ENCODE measurements at places on chromosomes 4 and X.

- no peak for DNase-seq
Measured at GRCh38 chr4:168930413-168931196, 79.5 kb downstream of the CBR4 start.

GRCh38 chr4:18938343-18939099 is 917.0 kb upstream of the LCORL start:
- DNase-seq = no peak

GRCh38 chr4:151407466-151408379 is 1.3 kb upstream of the FHIP1A start:
- peak; percentile 29 for DNase-seq

DNA sequence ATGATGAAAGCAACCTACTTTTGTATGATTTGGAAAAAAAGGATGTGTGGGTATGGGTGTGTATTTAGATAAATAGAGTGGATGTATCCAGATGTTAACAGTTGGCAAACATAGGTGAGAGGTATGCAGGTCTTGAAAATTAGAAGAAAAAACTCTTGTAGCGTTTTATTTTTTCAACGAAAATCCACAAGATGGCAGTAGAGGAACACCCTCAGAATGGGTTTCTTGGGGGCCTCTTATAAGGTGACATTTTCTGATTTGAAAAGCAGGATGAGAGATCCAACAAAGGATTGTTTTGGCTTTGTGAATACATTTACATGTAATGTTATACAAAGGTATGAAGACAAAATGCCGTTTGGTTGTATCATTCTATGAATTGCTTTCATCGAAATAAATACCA is 68.3 kb downstream of the FMR1NB start:
- peak; percentile 3 for DNase-seq

GRCh38 chrX:103932133-103932532 is 30.3 kb upstream of the TMSB15B start:
- DNase-seq = no peak

GRCh38 chr4:163556177-163556576 is 61.7 kb downstream of the TMA16 start:
- no peak for DNase-seq

GRCh38 chrX:47958761-47959342 is 44.9 kb downstream of the ZNF182 start:
- no peak for DNase-seq

- no peak for DNase-seq
Measured at GRCh38 chr4:80422727-80423404, 87.3 kb downstream of the CFAP299 start.

DNA sequence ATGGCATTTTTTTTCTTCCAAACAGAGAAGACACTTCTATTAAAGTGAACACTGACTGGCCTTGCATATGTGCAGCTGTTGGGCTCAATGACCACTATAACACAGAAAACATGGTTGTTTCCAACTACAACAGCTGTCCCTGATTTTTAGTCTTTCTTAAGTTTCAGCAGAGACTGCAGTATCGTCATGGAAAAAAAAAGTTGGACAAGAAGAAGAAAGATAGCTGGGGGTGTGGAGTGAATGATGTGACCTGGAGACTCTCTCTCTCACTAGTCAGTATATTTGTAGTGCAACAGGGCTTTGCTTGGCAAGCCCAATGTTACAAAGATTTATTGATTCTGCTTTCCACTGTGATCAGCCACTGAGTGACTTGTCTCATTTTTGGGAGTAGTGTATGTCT is 29.5 kb upstream of the C4orf54 start:
- DNase-seq = no peak

- DNase-seq = no peak
Measured at GRCh38 chr4:163592212-163592611, 97.7 kb downstream of the TMA16 start.

GRCh38 chr4:99857307-99857706 is 36.9 kb downstream of the LAMTOR3 start:
- no peak for DNase-seq

DNA sequence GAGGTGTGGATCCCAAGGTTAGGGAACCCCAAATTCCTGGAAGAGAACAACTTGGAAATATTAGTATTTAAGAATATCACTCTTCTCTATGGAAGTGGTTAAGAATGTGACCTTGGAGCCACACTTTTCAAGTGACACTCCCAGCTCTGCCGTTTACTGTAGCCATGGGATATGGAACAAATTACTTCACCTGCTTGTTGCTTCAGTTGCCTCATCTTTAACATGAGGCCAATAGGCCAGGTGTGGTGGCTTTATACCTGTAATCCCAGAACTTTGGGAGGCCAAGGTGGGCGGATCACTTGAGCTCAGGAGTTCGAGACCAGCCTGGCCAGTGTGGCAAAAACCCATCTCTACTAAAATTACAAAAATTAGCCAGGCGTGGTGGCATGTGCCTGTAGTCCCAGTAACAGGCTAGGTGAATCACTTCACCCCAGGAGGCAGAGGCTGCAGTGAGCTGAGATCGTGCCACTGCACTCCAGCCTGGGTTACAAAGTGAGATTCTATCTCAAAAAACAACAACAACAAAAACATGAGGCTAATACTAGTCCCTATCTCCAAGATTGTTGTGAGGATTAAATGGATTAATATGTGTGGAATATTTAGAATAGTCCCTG is 13.0 kb downstream of the IL13RA1 start:
- DNase-seq = no peak

GRCh38 chr4:13344216-13344615 is 139.9 kb downstream of the RAB28 start:
- no peak for DNase-seq

GRCh38 chrX:33336783-33337182 is 125.4 kb upstream of the DMD start:
- DNase-seq = no peak

- DNase-seq = no peak
Measured at GRCh38 chr4:91471280-91471679, 832.5 kb upstream of the GRID2 start.

- DNase-seq = no peak
Measured at GRCh38 chr4:86048426-86048825, 311.4 kb downstream of the MAPK10 start.

DNA sequence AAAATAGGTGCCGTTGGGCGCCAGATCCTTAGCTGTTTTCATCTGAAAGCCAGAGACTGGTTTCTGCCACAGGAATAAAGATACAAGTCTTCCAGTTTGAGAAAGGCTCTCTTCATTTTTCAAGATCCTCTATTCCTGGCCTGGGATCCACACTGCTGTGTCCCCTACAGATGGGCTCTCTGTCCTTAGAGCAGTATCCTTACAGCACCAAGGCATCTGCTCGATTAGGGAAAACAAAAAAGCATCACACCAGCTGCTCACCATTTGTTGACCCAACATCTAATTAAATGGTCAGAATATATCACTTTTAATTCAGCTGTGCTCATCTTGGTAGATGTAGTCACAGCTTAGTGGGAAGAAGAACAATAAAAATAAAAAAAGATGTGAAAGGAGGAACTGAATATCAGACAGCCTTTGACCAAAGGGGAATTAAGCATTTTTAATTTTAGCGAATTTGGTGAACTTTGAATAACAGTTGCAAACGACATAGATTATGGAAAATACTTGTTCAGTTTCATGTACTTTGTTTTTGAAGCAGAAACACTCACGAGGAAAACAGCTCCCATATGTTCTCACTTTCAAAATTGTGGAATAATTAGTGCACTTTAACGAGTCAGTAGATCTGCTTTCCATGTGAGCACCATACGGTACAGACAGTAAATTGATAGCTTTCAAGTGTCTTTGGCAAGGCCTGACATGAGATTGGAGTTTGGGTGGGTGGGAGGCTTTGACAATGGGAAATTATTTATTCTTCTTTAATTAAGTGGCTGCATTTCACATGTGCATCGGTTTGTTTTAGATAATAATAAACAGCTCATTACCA is 148.4 kb upstream of the CLNK start:
- no peak for DNase-seq

DNA sequence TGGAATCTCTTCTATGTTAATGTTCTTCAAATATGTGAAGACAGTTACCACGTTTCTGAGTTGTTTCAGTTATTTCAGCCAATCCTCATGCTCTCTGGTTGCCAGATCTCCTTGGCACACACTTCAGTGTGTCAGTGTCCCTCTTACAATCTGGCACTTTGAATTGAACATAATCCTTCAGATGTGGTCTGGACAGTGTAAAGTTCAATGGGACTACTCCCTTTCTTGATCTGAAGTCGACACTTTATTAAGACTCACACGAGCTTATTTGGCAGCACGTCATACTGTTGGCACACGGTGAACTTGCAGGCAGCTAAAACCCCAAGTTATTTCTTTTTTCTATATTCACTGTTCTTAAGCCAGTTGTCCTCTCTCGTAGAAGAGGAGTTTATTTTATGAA is 28.2 kb downstream of the ARSJ start:
- no peak for DNase-seq

GRCh38 chr4:111213531-111213930 is 590.7 kb upstream of the PITX2 start:
- DNase-seq = no peak

DNA sequence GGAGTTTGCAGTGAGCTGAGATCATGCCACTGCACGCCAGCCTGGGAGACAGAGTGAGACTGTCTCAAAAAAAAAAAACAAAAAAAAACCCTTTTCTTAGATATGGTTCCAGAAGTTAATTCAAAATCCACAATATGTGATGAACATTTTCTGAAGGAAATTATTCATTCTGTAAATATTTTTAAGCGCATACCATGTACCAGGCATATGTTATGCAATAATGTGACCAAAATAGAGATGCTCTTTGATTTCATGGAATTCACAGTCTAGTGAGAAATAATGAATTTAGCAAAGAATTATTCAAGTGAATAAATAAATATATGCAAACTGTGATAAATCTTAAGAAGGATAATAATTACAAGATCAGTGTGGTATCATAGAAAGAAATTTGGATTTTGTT is 174.7 kb downstream of the GC start:
- no peak for DNase-seq

- DNase-seq = no peak
Measured at GRCh38 chr4:42642101-42642797, 14.7 kb downstream of the ATP8A1 start.

GRCh38 chrX:71846429-71846828 is 64.2 kb upstream of the NHSL2 start:
- DNase-seq = no peak

DNA sequence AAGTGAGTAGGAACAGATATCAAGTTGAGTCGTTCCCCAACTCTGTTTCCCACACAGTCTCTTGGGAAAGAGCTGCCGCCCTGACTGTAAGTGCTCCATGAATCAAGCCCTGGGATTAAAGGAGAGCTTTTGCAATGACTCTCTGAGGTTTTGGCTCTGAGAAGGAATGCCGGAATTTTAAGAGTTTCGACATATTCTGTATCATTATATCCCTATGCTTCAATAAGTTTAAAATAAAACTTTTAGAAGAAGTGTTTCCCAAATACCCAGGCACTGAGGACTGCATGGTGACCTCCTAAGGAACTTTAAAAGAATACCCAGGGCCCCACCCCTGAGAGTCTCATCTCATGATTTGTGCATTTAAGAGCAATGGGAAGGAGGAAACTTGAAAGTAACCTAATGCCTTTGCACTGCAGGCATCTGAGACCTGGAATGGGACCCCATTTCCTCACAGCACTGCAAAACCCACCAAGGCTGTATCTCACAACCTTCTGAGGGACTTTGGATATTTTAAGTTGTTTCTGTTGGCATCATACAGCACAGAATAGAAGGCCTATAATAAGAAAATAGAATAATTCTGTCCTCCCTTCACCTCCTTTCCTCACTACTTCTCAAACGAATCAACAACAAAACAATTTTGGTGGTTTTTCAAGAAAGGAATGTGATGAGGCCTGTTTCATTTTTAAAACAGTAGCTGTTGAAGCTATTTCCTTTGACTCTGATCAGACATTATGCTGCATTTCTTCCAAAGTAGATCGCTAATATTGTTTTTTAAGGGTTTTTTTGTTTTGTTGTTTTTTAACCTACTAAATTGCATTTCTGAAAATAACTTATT is 121.2 kb downstream of the GASK1B start:
- no peak for DNase-seq

- no peak for DNase-seq
Measured at GRCh38 chr4:16089156-16089555, 5.3 kb upstream of the PROM1 start.

DNA sequence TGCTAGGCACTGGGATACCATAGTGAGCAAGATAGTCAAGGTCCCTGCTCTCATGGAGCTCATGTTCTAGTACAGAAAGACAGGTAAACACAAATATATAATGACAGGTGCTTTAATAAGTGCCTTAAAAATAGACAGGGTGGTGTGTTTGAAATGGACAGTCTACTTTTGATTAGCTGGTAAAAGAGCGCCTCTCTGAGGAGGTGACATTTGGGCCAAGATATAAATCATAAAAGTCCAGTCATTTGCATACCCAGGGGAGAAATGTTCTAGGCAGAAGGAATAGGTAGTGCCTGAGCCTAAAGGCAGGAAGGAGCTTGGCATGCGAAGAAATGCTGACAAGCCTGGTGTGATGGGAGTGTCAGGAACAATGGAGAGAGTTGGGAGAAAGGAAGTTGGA is 83.6 kb downstream of the DNAAF6 start:
- no peak for DNase-seq

DNA sequence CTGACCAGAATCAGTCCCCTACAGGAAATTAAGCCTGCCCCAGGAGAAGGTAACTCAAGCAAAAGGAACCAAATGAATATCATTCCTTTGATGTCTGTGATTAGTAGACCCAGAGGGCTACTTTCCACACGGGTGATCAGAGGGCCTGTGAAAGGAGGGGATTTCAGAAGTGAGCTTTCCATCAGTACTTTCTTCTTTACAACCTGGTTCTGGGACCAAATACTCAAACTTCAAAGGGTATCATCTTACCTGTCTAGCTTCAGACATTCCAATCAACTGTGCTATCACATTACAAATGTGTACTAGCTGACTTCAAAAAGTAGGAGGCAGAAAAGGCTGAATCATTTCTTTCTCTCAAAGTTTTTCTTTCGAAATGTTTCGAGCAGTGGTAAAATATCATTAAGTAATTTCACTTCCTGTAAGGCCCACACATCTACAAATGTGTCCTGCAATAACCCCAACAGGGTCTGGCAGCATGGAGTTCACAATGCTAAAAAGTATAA is 23.9 kb downstream of the ACSL4 start:
- no peak for DNase-seq

Measured in endothelial cell (in vitro differentiated cells).